ENCODE measurements at places on chromosomes 16 and 17.

- DNase-seq, result peak; percentile 71
Observed at GRCh38 chr17:75238684-75239191, 22.7 kb downstream of the GGA3 start.

GRCh38 chr17:2867441-2868424, 71.5 kb downstream of the RAP1GAP2 start:
- DNase-seq, result no peak

DNA sequence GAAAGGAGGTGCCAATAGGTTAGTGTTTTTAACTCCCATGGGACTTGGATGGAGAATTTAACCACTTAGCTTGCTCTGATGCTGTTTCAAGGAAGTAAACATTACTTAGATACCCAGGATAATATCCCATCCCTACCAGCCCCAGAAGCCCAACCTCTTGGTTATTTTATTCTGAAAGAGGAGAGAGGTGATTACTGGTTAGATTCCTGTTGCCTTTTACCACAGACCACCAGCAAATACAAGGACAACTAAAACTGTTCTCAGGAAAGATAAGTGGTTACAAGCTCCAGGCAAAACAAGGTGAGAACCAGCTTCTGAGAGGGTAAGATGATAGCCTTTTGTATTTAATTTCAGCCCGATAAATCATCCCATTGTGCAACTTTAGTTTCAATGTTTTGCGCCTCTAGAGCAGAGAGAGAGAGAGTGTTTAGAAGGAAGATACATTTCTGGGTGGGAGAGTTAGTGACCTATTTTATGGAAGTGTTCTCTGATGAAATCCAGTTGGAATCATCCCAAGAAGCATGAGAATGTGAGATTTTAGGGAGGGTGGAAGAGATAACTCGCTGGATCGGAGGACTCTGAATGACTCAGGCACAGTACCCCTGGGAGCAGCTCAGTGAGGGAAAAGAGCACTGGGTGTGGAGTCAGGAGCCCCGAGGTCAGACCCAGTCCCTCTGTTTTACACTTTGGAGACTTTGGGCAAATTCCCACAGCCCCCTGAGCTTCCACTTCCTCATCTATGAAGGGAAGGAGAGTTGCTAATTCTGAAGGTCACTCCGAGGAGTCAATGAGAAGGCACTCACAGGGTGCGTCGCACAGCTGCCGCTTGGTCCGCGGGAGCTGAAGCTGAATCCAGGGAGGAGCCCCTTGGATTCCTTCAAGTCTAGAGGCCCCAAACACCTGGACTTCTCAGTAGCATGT, 12.1 kb downstream of the GLP2R start:
- no peak for DNase-seq

GRCh38 chr16:19086322-19087199, 19.1 kb downstream of the COQ7 start:
- peak; percentile 95 for DNase-seq

GRCh38 chr16:24328835-24329452, 72.8 kb downstream of the CACNG3 start:
- DNase-seq, result no peak

DNA sequence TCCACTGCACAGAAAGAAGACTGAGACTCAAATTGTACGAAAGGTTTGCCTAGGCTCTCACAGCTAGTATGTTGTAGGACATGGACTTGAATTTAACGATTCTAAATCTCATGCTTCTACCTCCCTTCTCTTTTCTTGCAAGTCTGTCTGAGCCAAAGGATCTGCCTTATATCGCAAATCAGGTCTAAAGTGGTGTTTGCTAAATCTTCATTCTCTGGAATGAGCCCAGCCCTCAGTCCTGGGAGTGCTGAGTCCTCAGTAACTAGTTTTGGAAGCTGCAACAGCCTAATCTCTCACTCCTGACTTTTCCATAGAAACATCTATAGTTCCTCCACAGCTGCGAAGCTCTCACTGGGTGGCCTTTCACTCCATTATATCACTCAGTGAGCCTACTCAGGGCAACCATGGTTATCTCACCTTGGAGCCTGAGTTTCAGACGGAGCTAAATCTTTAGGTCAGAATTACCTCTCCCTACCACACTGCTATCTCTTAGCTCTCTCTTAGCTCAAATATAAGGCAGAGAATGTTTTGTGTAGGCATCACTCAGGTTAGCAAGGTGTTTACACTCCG, 575.5 kb upstream of the C16orf82 start:
- DNase-seq, result no peak

- DNase-seq, result no peak
Observed at GRCh38 chr17:46841561-46842379, 9.6 kb upstream of the WNT9B start.

- no peak for DNase-seq
Observed at GRCh38 chr17:1786708-1787107, 24.8 kb downstream of the SERPINF1 start.

All from SW480 (cell line).